Forelimb muscle (tissue), 1 donor: ENCODE measurements at places on chromosomes 7 and 10.
A peak's percentile ranks its signal among the peaks of the same experiment; 100 is the strongest.

GRCh38 chr7:93651603-93652159 is 77.2 kb upstream of the CALCR start:
- DNase-seq: no peak

- DNase-seq: peak; percentile 85
These were observed 19.4 kb upstream of the CABCOCO1 start for GRCh38 chr10:61643316-61643751.

DNA sequence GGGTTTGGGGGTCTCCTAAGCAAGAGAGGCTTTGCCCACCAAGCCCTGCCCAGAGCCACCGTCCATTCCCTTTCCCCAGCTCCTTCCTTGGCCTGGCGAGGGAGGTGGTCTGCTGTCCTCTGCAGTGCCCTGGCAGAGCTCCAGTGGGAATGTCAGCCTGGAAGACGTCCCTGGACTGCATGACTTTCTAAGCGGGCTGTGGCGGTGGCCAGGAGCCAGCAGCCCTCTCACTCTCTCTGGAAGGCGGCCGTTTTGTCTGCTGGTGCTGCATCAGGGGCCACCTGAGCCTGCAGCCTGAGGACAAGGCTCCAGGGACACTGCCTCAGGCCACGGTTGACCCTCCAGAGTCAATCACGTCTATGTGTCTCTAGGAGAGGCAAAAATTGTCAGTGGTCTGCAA is 271.0 kb downstream of the SKAP2 start:
- DNase-seq: no peak

GRCh38 chr7:69653806-69654205 is 55.5 kb downstream of the AUTS2 start:
- DNase-seq: no peak

DNA sequence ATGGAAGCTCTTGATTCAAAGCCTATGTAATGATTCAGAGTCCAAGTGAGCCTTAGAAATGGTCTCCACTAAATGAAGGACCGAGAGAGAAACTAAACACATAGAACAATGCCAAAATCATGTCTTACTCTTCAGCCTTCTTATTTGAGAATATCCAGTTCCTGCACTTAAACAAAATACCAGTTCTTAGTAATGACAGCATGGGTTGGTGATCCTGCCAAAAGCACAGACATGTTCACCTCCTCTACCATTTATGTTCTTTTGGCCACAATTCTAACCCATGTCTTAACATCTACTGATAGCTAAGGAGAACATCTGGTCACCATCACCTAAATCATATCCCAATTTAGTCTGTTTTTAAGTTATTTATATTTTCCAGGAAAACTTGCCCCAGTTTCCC is 239.6 kb upstream of the PTN start:
- no peak for DNase-seq

- no peak for DNase-seq
These were observed 45.8 kb upstream of the RHEB start for GRCh38 chr7:151565541-151565940.

GRCh38 chr10:8053446-8054243 is 843 bp upstream of the GATA3 start:
- no peak for DNase-seq

DNA sequence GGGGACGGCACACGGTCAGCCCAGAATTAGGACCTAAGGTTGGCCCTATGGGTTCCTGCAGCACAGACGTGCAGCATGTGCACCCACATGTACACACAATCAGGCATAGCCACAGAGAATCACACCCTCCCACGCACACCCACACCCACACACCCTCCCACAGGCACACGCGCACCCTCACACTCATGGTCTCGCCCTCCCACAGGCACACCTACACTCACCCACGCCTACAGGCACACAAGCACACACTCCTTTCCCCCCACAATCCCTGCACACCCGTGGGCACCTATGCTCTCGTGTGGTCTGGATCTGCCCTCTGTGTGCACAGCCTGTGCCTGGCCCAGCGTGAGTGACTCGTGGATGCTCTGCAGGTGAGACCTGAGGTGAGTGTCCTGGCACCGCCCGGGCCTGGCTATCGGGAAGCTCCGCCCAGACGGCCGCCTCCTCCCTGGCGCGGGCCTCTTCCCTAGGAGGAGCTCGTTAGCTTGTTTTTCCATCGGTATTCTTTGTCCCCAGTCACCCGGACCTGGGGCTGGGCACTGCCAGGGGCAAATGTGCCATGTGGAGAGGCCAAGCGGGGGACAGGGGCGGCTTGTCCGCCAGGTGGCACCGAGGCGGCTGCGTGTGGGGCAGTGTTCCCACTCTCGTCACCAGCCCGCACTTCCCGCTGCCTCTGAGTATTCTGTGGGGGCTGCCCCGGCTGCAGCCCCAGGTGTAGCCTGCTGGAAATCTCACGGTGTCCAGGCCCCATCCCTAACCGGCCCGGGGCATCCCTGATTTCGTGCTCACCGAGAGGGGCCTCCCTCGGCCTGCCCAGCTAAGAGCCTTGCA is 110.2 kb upstream of the FAM20C start:
- DNase-seq: no peak

- DNase-seq: no peak
These were observed 39.5 kb downstream of the CNPY1 start for GRCh38 chr7:155506854-155507337.

GRCh38 chr10:132011024-132011423 is 29.3 kb upstream of the BNIP3 start:
- no peak for DNase-seq

- DNase-seq: no peak
These were observed 94.9 kb upstream of the MGMT start for GRCh38 chr10:129372172-129372571.

DNA sequence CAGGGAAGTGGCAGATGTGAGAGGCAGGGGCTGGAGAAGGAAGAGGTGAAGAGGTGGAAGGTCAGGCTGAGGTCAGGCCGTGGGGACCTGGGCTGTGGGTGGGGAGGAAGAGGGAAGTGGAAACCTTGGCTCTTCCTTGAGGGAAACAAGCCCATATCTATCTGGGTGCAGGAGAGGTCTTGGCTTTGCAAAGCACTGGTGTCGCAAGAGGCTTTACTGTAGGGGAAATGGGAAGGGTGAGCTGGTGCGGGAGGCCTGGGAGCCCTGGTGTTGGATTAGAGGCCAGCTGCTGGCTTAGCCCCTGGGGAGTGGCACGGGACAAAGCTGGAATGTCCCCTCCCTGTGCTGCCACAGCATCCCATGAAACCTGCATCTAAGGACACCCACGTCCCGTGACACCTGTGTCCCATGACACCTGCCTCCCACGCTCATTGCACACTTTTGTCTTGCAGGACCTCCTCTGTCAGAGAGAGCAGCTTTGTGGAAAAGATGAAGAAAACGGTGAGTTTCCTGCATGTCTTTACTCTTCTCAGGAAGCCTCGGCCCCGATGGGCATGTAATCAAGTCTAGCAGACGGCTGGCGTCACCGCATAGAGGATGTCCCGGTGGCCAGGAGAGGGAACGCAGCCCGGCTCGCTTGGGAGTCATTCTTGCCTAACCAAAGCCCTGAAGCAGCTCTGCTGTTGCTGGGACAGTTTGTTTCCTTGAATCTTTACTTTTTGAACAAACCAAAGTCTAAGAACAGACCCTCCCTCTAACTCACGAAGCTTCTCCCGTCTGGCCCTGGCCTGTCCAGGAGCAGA is 22.2 kb downstream of the TMEM120A start:
- DNase-seq: no peak

DNA sequence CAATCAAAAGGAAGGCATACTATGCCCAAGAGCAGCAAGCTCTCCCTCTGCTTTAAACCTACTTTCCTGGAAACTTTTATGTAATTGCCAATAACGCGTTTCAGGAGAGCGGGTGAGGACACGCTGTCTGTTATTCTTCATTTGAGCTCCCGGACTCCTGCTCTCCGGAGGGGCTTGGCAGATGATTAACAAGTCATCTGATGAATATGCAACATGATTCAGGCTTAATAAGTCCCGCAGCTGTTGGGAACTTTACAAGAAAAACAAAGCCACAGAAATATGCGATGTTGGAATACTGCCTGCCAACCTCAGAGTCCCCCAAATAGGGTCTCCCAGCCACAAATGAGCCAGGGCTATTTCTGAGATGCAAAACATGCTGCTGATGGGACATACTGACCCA is 348.0 kb downstream of the GPAM start:
- DNase-seq: no peak

- no peak for DNase-seq
These were observed 1.8 kb downstream of the A1CF start for GRCh38 chr10:50883629-50884028.

DNA sequence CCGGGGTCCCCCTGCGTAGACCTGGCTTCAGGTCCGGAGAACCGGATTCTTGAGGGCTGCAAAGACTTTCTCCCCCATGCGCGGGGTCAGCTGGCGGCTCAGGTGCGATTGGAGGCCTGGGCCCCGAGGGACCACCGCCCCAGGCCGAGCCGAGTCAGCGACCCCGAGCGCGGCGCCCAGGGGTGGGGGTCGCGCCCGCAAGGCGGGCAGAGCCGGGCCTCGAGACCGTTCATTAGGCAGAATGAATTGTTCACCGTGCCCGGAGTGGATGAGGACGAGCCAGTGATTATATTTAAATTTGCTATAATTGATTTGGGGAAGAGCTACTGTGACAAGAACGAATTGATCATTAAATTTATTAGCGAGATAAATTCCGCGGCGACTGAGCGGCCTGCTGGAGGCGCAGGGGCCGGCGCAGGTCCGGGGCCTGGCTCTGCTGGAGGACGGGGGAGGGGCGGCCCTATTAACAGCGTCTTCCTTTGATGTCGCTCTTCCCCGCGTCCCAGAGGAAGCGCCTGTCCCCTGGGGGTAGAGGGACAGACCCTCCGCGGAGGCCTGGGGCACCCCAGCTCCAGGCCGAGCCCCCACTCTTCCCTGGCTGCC is 7.5 kb downstream of the MNX1 start:
- DNase-seq: no peak

DNA sequence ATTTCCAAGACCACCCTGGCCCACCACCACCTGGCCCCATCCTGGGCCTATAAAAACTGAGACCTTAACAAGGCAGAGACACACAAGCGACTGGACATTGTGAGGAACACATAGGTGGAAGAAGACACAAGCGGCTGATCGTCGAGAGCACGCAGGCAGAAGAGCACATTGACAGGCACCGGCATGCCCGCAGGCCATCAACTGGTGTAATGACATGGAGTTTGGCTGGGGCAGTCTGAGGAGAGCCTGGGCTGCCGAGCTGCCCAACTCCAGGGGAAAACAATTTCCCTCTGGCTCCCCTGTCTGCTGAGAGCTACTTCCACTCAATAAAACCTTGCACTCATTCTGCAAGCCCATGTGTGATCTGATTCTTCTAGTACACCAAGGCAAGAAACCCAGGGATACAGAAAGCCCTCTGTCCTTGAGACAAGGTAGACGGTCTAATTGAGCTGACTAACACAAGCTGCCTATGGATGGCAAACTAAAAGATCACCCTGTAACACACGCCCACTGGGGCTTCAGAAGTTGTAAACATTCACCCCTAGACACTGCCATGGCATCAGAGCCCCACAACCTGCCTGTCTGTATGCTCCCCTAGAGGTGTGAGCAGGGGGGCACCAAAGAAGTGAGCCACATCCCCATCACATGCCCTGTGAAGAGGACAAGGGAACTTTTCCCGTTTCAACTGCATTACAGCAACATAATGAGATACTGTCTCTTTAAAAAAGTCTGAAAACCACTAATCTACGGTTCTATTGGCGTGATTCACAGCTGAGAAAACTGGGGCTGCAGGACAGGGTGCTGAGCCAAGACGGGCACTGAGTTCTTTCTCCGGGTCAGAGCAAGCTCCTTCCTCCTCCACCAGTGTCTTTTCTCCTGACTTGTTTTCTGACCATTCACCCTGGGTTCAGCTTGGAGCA is 18.5 kb upstream of the TNS3 start:
- no peak for DNase-seq

DNA sequence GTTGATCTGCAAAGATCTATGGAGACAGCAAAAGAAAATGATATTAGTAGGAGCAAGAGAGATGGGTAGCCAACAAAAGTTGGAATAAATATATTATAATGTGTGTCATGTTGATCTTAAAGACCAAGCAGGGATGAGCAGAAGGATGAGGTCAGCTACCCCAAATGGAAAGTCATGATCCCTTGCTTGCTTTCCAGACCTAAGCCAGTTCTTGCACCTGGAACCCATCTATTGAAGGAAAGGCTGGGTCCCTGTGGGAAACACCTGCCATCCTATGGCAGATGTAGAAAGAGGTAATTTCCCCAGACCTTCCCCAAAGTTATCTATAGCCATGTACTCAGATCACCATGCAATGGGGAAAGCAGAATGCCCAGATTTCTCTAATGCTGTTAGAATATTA is 52.5 kb downstream of the LYZL2 start:
- peak; percentile 46 for DNase-seq

GRCh38 chr7:101179713-101180112 is 380 bp downstream of the NAT16 start:
- DNase-seq: no peak

GRCh38 chr7:151437866-151438516 is 1.9 kb downstream of the CRYGN start:
- no peak for DNase-seq

DNA sequence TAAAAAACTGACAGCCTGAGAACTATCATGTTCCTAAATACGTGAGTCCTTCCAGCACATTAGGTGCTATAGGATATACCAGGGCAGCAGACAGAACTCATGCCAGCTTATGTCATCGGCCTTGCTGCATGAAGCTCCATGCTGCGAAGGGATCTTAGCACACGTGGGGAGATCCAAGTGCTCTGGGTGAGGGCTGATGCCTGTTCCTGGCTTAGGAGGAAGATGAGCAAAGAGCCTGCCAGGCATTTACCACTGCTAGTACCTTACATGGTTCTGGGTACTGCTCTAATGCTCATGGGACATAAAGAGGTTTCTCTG is 43.2 kb downstream of the SVIL start:
- DNase-seq: no peak

DNA sequence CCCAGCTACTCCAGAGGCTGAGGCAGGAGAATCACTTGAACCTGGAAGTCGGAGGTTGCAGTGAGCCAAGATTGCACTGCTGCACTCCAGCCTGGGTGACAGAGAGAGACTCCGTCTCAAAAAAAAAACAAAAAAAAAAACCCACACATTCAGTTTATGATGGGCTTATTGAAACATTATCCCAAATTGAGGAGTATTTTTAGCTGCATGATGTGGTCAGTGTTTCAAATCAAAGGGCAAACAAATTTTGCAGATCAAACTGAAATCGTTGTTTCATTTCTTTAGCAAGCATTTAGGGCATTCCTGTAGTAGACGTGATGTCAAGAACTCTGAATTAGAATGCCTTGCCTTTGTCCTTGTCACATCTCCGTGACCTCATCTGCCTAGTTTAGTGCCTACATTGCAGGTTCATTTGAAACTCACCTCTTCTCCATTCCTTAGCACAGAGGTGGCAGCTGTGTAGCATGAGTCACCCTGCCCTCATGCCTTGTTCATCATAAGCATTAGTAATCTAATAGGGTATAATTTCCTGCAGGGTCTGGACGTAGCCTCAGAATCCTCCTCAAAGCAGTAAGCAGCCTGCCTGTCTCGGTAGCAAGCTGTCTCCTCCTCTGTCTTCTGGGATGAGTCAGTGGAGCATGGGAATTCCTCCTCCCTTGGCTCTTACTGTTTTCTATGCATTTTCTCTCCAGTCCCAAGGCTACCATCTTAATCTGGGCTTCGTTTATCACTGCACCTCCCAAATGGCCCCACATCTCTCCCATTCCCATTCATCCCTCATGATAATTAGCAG is 73.8 kb downstream of the CUL1 start:
- no peak for DNase-seq

- DNase-seq: no peak
These were observed 334.1 kb downstream of the GLRX3 start for GRCh38 chr10:130470286-130470685.

GRCh38 chr7:144027974-144028373 is 20.8 kb upstream of the OR2A5 start:
- DNase-seq: no peak
